ENCODE measurements at places on chromosomes 7 and 10.
A peak's percentile ranks its signal among the peaks of the same experiment; 100 is the strongest.

GRCh38 chr10:105239311-105240219, 598.5 kb downstream of the SORCS3 start:
- DNase-seq = no peak

- no peak for DNase-seq
These were observed 98.9 kb upstream of the WAC start for GRCh38 chr10:28434063-28434462.

DNA sequence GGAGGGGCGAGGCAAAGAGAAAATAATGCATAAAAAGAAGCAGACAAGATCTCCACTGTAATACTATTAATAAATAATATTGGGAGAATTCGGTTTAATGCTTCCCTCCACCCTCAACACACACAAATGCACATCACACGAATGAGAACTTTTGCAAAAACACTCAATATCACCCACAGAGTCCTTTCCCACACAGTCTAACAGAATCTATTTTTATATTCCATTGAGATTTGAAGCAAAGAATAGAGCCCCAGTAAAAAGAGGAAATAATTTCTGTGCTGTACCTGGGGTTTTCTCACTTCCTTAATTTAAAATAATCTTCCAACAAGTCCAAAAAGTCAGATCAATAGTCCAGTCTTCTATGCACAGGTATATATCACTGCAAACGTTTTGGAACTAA, 17.0 kb downstream of the PIK3AP1 start:
- no peak for DNase-seq

DNA sequence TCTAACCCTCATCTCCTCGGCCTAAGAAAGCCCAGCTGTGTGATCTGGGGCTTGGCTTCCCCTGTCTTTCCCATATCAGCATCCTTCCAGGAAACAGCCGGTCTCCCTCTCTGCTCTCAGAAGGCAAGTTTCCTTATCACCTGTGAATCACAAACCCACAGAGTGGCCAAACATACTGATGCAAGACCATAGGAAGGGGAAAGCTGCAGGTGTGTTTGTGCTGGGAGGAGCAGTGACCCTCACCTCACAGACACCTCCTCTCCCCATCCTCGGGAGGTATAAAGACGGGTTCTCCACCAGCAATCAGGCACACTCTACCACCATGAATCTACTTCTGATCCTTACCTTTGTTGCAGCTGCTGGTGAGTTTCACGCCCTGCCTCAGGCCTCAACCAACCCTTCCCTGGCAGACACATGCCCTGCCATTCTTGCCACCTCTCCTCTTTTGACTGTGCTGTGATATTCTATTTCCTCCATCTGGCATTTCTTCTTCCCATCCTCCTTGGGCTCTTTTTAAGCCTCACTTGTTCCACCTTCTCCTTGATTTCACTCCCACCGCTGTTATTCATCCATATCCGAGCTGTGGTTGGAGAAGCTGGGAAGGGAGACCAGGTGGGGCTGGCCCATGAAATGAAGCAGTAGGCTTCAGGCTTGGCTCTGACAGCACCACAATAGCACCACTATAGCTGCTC, at the start of gene PRSS2:
Gene PRSS2, plus strand, starts transcription at position 310 of the 692 bp plus-strand sequence. Its CDS starts 13 bp downstream, at position 323.
- no peak for DNase-seq

- DNase-seq = peak; percentile 74
These were observed 138.0 kb upstream of the YAE1 start for GRCh38 chr7:39428221-39428620.

DNA sequence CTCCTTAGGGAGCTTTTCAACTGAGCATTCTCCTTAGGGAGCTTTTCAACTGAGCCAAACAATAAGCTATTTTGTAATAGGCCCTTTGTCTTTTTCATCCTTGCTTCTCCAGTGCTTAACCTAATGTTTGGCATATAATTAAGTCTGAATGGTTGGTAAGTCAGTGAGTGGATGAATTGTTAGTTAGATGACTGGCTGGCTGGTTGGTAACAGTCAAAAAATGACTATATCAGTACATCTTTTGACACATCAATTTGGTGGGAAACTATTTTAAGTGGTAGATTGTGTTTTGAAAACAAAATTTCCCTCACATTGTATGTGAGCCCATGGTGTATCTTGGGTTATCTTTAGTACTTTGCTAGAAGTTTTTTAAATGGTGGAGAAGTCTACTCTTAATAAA, 16.4 kb downstream of the ING3 start:
- DNase-seq = no peak

DNA sequence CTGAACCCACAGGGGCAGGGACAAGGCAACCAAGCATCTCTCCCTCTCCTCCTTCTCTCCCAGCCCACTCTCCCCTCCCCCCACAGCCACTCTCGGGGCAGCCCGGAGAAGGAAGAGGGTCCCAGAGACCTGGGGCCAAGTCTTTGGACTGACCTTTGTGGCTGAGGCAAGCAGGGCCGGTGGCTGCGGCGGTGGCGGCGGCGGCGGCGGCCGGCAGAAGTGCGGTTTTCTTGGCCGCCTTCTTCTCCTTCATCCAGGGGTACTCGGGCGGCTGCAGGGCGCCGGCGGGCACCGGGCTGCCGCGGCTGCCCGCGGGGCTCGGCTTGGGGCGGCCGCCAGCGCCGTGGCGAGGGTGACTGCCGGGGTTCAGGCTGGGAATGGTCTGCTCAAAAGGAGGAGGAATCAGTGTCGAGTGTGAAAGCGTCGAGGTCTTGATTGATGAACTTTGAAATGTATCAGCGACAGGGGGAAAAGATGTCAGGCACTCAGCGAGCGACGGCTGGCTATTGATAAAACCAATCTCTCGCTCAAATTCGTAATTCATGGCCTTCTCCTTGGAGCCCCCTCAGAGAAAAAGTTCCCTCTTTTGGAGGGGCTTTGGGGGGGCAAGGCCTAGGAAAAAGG, 414 bp downstream of the HOXA2 start:
- DNase-seq = no peak

GRCh38 chr7:22005151-22005550, 59.5 kb upstream of the CDCA7L start:
- DNase-seq = no peak

DNA sequence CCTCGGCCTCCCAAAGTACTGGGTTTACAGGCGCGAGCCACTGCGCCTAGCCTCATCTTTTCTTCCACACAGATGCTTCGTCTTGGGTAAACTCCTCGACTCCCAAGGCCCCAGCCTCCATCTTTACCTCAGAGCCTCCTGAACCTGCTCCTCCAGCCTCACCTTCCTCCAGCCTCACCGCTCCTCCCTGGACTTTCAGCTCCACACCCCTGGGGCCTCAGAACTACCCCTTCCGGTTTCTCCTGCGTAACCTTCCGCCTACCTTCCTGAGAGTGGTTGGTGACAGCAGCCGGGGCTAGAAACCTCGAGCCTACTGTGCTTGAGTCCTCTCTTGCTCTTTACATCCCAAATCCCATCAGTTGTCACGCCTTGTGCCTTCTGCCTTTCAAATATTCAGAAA, 45.8 kb downstream of the FKBP6 start:
- DNase-seq = no peak

DNA sequence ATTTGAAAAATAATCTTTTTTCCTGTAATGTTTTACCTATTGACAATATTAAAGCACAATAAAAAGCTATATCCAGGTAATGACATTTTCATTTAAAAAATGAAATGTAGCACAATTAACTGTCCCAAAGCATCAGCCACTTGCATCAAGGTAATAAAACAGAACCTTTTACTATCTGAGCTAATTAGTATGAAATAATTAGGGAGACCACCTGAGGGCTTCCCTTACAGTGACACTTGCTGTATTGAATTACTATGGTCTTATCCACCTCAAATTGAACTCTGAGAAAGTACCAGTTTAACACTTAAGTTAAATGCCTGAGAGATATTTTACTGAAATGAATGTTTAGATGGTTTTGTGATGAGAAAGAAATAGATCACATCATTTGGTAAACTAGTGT, 119.4 kb upstream of the DKK1 start:
- no peak for DNase-seq

DNA sequence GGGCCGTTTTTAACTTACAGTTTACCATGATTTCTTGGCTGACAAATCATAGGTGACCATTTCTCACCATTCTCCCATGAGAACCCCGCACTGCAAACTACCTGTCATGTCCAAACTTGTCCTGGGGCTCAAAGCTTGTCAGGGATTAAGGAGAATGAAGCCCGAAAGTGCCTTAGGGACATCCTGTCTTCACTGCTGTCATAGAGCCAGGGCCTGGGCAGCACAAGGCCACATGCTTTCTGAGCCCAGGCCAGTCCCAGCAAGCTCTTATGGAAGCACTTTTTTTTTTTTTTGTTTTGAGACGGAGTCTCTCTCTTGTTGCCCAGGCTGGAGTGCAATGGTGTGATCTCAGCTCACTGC, 33.9 kb downstream of the CCM2 start:
- DNase-seq = peak; percentile 29

DNA sequence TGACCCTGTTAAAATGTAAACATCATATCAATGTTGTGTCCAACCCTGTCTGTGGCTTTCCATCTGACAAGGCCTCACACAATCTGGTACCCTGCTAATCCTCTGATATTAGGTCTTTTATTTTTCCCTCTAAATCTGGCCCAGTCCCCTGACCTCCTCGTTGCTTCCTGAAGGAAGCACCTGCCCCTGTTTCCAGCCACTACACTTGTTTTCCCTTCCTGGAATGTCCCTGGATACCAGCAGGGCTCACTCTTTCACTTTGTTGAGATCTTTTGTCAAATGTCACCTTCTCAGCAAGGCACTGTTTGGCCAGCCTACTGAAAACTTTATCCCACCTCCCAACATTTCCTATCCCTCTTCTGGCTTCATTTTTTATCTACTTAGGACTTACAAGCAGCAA, 2.1 kb downstream of the SAMD9L start:
- no peak for DNase-seq

GRCh38 chr10:110474017-110474416, 23.7 kb upstream of the DUSP5 start:
- DNase-seq = no peak

Measured in GM03348 (cell line).